ENCODE measurements at places on chromosomes 11 and 22.

DNA sequence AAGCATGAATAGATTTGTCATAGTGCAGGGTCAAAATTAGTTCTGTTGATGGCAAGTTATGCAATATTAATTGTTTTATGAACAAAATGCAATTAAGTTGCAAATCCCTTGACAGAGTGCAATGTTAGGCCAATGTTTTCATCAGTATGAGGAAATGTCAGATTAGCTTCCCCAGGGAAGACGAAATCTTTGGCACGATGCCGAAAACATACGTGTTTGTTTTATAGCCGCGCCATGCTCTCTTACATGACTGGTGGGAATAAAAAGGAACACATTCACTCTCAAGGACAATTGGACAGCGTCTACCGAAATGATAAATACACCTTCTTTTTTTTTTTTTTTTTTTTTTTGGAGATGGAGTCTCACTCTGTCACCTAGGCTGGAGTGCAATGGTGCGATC is 27.0 kb downstream of the MFNG start:
- no peak for DNase-seq

- no peak for DNase-seq
These were observed 302.2 kb downstream of the AASDHPPT start for GRCh38 chr11:106379712-106380111.

GRCh38 chr11:73995731-73996130 is 13.1 kb upstream of the UCP2 start:
- no peak for DNase-seq

- no peak for DNase-seq
These were observed 66.9 kb upstream of the SLC22A12 start for GRCh38 chr11:64524158-64524527.

DNA sequence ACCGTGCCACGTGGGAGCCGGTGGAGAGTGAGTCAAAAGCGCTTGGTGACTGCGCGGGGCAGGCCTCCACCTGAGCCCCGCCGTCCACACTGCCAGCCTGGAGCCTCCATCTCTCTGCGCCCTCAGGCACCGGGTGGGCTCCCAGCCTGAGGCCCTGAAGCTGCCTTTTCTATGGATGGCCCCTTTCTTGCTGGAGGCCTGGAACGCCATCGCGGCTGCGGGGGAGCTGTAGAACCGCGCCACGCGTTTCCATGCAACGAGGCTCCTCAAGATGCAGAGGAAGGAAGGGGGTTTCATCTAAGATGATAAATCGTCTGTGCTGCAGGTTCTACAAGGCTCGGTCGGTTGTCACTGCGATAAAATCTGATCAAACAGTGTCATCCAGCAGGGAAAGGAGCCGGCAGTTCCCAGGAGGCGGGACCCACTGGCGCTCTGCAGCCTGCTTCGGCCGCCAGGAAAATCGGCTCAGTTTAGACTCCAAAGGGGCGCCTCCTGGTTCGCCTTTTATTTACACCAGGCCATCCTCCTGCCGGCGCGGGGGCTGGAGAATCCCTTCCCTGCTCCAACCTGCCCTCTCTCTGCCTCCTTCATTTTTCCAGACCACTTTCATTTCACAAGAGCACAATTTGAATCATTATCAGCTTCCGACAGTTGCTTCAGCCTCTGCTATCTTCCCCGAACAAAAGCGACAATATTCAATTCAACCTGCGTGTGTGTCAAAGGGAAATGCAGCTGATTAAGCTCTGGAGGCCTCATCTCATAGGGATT is 624.4 kb downstream of the BRD1 start:
- no peak for DNase-seq

DNA sequence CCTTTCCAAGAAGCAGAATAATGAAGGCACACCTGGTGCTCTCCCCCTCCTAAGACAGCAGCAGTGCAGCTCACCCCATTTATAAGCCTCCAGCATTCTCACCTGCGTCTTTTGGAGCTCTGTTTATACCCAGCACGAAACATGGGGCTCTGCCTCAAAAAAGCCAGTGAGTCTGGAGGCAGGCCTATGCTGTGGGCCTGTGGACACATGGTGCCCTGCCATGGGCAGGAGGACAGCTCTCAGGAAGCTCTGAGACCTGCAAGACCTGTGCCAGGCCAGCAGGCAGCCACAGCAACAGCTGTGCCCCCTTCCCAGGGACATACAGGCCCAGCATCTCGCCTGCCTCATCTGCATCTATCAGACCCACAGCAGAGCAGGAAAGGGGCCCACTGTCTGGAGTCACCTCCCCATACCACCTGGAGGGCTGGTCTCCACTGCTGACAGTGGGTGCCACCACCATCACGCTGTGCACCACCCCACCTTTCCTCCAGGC is 64.2 kb downstream of the DGCR2 start:
- DNase-seq = no peak

GRCh38 chr11:87252869-87253268 is 215.1 kb downstream of the TMEM135 start:
- no peak for DNase-seq

GRCh38 chr22:50000587-50001387 is 11.8 kb downstream of the IL17REL start:
- no peak for DNase-seq

DNA sequence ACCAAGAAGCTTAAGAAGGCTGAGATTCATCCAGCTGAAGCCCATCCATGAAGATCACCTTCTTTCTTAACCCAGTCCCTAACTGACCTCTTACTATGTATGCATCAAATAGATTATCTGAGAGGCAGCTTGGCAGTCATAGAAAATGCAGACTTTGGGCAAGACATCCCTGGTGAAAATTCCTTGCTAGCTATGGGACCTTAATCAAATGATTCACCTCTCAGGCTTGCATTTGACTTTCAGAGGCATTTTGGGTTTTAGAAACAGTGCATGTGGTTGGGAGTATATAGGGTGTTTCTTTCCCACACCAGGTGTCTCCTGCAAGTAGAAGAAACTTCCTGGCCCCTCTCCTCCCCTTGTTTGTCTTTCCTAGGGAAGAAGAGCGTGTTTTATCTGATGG is 188.5 kb upstream of the ISX start:
- DNase-seq = no peak

GRCh38 chr11:125724125-125724524 is 22.0 kb upstream of the PATE1 start:
- no peak for DNase-seq

DNA sequence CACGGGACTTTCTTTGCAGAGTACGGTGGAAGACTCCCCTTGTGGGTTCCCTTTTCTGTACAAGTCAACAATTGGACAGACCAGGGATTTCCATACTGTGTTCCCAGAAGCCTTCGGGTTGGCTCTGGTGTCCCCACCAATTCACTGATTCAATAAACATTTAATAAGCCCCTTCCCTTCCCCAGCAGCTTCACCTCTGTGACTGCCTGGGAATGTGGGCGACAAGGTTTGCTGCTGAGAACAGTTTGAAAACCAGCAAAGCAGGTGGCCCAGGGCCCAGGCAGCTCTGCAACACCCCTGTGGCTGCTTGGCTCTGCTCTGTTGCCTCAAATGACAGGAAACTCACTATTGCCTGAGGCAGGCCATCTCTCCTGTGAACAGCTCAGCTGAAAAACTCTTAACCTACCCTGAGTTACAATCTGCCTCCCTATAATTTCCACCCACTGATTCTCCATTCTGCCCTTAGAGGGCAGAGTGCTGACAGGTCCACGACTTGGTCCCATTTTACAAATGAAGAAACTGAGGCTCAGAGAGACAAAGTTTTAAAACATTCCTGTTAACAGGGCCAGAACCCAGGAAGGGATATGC is 10.4 kb downstream of the ADORA2A start:
- DNase-seq = no peak

GRCh38 chr11:11706028-11706427 is 84.2 kb upstream of the GALNT18 start:
- DNase-seq = no peak

- no peak for DNase-seq
These were observed 35.0 kb downstream of the PPFIBP2 start for GRCh38 chr11:7548659-7549274.

DNA sequence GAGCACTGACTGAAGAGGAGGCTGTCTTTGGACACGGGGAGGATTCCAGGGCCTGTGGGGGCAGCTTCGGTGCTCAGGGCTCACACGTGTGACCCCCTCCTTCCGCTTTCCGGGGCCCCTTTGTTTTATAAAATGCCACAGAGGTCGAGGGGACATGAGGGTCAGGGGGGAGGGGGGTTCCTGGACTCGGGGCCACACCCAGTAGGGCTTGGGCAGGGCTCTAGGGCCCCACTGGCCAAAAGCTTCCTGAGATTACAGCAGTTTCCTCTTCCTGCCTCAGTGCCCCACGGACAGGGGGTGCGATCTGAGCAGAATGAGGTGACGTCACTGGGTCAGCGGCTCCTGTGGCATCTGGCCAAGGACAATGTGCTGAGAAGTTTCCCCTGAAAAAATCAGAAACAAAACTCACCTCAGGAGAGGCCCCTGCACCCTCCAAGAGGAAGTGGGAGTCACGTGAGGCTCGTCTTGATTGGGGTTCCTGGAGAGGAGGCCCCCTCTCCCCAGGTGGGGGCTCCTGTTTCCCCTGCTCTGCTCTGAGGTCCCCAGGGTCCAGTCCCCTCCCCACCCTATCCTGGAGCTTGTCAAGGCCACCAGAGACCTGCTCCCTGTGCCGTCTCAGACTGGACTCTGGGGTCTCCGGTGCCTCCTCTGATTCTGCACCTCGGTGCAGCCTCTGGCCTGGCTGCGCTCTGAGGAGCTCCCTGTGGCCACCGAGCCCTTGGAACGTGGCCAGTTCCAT is 6.4 kb upstream of the IFITM3 start:
- DNase-seq = no peak
